Activated CD8-positive, alpha-beta memory T cell treated with anti-CD3 and anti-CD28 coated beads for 1 hour (primary cell): ENCODE measurements at places on chromosomes 2 and 18.

GRCh38 chr2:73984922-73985307, 205 bp downstream of the TET3 start:
- no peak for DNase-seq

DNA sequence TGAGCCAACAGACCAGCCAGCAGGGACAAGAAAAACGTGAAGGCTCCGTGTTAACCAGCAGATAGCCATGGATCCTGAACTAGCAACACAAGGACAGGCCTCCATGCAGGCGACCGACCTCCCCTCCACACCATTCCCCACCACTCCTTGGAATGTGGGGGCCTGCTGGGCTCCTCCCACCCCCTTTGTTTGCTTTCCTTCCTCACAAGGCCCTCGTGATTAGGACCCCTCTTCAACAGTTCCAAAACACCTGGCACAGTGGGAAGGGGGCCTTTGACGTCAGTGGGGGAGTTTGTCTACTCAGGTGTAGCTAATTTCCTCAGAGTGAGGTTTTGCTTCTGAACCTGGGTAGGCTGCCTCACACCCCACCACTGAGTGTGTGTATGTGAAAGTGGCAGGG, 37.8 kb downstream of the SLC14A2 start:
- DNase-seq, result no peak

- no peak for DNase-seq
Measured at GRCh38 chr2:27638037-27638637, 9.3 kb downstream of the GPN1 start.

GRCh38 chr18:23998820-23999219, 15.7 kb upstream of the TTC39C start:
- DNase-seq, result no peak

DNA sequence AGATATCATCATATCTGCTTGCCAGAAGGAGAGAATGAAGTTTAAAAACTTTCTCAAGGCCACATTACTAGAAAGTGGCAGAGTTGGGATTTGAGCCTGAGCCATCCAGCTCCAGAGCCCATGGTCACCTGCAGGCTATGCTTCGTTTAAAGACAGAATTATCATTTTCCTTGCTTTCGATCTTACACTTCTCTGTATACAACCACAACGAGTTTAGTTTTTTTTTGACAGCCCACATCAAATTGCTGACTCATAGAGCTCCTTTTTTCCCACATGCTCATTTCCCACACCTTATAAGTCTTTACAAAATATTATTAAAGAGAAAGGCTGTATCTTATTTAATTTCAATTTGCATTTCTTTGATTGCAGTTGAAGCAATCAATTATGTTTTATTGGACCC, 6.5 kb downstream of the PLEK start:
- DNase-seq, result no peak

GRCh38 chr2:217798743-217799562, 203.8 kb downstream of the TNS1 start:
- no peak for DNase-seq

DNA sequence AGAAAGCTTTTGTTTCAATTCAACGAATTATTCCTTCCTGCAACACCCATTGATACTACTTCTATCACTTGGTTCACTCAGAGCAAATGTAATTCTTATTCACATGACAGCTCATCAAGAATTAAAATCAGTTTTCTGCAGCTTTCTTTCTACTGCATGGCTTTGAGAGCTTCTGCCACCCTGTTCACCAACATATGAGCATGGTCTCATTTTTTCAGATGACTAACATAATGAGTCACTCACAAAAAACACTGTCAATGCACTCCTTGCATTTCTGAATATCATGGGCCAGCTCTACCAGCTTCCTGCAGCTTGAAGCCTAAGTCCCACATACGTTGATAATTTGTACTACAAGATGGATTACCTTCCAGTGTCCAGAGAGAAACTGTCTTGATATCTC, 342.9 kb downstream of the LRATD1 start:
- no peak for DNase-seq

DNA sequence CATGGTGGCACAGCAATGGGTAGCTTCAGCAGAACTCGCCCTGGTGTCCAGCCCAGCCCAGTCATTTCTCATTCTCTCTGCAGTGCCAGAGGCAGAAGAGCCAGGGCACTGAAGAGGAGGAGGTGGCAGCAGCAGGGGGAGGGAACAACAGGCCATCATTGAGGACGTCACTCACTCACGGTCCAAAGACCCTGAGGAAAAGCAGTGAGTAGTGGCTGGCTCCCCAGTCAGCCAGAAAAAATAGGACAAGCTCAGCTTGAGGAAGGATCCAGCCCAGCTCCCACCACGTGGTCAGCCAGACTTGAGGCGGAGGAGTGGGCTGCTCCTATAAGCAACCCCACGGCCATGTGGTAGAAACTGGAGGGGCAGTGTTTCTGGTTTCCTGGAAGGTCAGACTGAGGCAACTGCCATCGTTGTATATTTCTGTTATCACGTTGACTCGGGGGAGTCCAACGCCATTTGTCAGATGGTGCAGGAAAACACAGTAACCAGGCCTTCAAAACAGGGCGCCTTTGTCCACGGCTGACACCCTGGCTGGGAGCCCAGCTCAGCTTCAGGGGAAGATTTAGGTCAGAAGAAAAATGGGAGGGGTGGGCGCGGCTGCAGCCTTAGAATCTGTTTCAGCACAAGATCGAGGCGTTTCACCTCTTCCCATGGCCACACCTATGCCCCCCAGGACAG, 19.0 kb upstream of the TMEM247 start:
- no peak for DNase-seq
